HFF-Myc (cell line): ENCODE measurements at places on chromosomes 3 and 15.

DNA sequence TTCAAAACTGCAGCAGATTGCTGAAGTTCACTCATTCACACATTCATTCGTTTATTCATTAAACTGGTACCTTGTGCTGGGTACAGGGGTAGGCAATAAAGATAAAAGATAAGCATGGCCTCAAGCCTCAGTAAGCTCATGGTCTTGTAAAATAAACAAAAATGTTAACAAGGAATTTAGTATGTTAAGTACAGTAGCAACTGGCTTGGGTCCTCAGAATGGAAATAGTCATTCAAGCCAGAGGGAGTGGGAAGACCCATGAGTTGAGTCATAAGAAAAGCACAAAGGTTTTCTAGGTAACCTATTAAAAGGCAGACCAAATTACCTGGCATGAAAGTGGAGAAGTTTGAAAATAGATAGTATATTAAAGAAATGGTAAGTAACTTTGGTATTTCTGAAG, 163.3 kb downstream of the CDIN1 start:
- DNase-seq: no peak

DNA sequence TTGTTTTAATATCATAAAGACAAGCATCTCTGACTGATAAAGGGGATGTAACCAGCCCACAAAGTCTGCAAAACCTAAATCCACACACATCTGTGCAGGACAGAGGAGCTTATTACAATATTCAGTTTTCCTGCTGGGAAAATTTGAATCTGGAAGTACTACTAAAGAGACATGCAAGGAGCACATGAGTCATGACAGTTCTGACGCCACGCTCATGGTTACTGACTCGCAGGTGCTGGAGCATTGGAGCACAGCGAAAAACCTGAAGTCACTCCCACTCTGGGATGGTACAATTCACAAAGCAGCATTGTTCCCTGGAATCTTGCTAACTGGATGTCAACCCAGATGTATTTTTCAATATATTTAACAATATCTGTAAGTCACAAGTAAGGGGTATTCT, 7.6 kb upstream of the ISL2 start:
- no peak for DNase-seq

- no peak for DNase-seq
Observed at GRCh38 chr3:66385066-66385465, 115.8 kb downstream of the LRIG1 start.

DNA sequence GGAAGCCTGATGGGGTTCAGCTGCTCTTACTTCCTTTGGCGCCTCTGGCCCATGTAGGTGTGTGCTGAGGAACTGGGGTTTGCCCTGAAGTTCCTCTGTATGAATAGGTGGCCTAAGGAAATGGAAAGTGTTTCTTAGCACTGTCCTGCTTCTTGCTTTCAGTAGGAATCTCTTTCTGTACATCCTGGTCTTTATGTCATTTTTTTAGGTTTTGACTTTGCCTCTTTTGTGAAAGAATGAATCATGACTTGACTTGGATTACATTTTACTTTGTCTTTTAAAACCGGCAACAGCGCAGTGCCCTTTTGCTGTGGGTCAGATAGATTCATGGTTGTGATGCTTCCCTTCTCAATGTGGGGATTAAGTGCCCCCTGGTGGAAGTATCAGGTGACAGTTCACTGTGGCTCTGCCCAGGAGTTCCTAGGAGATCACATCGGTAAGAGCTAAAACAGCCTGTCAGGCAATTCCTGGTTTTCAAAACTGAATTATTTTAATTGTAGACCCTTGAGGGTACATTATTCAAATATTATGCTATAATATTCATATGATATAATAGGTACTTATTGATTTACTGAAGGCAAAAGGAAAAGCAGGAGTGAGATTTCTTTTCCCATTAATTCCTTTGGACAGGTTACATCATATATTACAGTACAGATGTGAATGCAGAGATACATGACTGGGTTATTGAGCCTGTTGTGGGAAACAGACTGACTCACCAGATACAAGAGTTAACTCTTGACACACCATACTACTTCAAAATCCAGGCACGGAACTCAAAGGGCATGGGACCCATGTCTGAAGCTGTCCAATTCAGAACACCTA, 95.4 kb downstream of the HCN4 start:
- no peak for DNase-seq

DNA sequence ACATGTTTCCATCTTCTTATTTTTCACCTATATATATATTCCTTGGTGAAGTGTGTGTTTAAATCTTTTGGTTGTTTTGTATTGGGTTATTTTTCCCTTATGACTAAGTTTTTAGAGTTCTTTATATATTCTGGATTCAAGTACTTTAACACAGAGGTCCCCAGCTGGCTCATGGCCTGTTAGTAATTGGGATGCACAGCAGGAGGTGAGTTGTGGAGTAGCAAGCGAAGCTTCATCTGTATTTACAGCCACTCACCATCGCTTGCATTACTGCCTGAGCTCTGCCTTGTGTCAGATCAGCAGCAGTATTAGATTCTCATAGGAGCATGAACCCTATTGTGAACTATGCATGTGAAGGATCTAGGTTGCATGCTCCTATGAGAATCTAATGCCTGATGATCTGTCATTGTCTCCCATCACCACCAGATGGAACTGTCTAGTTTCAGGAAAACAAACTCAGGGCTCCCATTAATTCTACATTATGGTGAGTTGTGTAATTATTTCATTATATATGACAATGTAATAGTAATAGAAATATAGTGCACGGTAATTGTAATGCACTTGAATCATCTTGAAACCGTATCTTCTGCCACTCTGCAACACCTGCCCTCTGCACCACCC, 151.6 kb downstream of the RSRC1 start:
- DNase-seq: no peak

DNA sequence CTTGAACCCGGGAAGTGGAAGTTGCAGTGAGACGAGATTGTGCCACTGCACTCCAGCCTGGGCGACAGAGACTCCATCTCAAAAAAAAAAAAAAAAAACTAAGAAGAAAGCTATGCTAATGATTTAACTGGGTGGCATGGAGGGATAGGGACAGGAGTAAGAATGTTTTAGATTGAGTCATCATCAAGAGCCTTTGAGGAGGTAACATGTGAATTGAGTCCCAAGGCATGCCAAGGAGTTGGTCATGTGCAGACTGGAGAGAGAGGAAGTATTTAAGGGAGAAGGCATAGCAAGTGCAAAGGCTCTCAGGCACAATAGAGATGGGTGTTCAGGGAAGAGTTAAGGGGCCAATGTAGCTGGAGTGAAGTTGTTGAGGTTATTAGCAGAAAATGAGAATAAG, 9.1 kb downstream of the BNC1 start:
- no peak for DNase-seq

DNA sequence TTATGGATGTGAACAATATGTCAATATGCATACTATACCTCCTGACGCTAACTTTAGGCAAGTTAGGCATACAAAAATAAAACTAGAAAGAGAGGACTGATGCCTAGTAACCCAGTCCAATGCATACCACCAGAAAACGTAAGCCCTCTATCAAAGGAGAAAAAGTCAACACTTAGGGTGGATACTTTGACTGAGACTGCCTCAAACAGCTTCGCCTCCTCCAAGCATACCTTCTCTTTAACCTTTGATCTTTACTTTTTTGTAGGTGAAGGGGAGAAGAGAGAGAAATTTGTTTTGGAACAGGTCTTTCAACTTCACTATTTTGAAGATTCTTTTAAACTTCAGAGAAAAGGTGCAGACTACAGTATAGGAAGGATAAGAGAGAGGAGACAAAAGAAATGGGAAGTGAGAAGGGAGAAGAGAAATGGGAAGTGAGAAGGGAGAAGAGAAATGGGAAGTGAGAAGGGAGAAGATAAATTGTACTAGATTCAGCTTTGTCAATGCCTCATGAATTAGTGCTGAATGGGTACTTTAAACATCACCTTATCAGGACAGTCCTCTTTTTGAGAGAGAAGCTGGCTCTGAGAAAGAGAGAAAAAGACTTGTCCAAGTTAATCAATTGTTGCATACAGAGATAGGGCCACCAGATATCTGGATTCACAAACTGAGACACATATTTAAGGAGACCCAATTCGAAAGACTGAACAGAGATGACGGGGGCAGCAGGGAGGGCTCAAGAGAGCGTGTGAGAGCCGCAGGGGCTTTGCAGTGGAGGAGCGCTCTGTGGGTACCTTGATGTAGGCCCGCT, 1.0 kb downstream of the P3H2 start:
- DNase-seq: no peak

DNA sequence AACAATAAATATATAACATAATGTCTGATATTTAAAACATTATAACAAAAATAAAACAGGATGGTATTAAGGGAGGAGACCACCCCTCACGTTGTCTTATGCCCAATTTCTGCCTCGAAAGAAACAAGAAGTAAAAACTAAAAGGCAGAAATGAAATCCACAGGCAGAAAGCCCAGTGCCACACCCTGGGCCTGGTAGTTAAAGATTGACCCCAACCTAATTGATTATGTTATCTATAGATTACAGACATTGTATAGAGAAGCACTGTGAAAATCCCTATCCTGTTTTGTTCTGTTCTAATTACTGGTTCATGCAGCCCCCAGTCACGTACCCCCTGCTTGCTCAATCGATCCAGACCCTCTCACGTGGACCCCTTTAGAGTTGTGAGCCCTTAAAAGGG, 22.3 kb upstream of the ACP3 start:
- no peak for DNase-seq

GRCh38 chr3:86951322-86951721, 39.6 kb downstream of the VGLL3 start:
- DNase-seq: no peak

GRCh38 chr3:179973931-179974361, 62.8 kb downstream of the PEX5L start:
- DNase-seq: no peak

DNA sequence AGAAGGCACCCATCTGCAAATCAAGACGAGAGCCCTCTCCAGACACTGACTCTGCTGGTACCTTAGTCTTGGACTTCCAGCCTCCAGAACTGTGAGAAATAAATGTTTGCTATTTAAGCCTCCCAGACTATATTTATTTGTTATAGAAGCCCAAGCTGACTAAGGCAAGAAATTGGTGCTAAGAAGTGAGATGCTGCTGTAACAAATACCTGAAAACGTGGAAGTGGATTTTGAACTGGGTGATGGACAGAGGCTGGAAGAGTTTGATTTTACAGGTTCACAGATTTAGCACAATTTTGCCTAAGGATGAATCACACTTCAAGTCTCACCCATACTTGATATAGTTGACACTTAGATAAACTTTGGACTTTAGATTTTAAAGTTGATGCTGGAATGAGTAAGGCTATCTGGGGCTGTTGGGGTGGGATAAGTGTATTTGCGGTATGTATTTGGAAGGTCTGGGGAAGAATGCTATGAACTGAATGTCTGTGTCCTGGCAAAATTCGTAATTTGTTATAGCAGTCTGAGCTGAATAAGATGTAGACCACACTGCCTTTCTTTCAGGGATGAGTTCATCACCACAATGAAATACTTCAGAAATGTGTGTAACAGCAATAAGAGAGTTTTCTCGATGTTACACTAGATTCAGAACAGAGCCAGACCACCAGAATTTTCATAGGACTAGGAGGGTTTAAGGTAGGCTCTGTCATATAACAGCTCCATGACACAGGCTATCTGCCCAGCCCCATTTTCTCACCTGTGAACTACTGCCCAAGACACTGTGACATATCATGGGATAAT, 120.5 kb upstream of the LMCD1 start:
- DNase-seq: no peak

DNA sequence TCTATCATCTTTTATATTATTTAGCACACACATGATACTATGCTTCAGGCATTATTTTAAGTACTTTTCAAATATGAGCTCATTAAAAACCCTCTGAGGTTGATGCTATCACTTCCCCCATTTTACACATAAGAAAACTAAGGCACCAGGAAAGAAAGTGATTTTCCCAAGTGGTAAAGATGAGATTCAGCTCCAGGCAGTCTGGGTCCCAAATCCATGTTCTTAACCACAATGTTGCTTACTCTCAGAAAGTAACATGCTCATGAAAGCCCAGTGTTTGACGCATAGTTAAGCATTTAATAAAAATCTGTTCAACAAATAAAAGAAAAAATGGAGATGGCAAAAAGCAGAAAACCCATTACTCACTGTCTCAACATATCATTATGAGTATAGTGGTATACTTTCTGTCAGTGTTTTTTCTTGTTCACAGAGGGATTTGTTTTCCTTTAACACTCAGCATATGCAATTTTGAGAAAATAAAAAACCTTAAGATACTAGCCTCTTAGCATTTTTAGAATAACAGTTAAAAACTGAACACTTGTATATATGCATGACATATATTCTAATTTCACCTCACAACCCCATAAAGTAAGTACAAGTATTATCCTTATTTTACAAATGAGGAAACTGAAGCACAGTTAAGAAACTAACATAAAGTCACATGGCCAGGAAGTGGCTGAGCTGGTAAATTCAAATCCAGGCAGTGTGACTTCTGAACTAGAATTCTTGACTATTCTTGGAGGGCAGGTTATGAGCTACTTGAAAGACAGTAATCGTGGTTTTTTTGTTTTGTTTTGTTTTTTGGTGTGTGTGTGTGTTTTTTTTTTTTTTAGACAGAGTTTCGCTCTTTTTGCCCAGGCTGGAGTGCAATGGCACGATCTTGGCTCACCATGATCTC, 10.4 kb downstream of the PEAK1 start:
- DNase-seq: no peak

DNA sequence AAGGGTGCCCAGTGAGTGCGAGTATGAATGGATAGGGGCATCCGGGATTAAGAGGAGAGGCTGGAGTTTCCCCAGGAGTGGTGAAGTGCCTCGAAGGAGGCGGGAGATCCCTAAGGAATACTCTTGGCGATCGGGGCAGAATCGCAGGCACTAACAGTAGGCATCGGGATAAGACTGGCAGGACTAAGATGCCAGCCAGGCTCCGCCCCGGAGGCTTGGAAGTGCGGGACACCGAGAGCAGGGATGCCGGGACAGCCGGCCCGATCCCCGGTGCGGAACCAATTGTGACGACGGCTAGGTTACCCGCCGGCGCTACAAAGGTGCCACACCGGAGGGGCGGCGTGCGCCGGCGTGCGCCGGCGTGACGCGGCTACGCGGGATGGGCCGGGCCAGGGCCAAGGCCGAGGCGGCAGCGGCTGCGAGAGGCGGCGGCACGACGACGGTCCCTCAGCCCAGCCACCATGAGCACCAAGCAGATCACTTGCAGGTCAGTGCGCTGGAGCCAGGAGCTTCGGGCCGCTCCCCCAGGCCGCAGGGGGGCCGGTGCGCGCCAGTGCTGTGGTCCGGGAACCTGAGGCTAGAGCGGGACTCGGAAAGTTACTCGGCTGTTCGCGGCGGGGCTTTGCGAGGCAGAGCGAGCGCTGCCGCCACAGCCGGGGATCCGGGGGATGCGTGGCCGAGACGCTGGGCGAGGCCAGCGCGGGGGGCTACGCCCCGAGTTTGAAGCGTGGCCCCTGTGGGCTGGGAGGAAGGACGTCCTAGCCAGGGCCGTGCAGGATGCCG, at the start of gene MKRN2:
Gene MKRN2 (plus strand): TSS at position 398 of the 783 bp plus-strand sequence. CDS start 64 bp downstream, at position 462.
- peak; percentile 53 for DNase-seq

DNA sequence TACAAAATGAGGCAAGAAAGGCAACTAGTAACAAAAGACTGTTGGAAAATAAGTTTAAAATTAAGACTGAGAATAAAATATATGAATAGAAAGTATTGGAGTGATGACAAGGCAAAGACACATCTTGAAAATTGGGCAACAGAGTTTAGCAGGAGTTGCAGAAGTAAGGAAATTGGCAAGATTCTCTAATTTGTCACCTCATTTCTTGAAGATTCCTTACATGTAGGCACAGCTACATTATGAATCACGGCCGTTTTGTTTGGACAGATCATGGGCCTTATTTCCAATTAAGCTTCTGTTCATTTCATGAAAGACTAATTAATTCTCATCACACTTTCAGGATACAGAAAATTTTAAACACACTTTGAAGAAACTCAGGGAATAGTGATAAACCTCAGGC, 170.1 kb downstream of the ROBO1 start:
- no peak for DNase-seq
